ENCODE measurements at places on chromosomes 12 and 14.

- no peak for DNase-seq
Observed at GRCh38 chr12:81125691-81126090, 47.8 kb downstream of the ACSS3 start.

GRCh38 chr12:120971299-120972180 lies 6.8 kb upstream of the HNF1A start:
- DNase-seq: peak; percentile 74

DNA sequence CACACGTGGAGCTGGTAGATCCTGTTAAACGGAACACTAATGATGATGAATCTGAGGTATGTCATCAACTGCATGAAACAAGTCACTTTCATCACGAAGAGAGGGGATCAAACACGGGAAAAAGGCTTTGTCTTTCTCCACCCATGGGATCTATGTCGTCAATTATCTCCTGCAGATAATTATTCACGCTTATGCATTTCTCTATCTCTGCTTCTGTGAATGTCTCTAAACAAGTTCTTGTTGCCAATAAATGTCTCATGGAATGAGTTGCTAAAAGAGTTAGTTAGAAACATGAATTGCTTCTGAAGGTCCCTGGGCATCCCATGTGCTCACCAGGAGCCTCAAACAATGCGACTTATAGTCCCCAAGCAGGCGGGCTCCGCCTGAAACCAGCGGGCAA lies 1228.2 kb upstream of the TMEM132C start:
- no peak for DNase-seq

- no peak for DNase-seq
Observed at GRCh38 chr12:5783289-5783920, 161.7 kb downstream of the ANO2 start.

GRCh38 chr14:60204104-60204842 lies 39.1 kb upstream of the DHRS7 start:
- no peak for DNase-seq

DNA sequence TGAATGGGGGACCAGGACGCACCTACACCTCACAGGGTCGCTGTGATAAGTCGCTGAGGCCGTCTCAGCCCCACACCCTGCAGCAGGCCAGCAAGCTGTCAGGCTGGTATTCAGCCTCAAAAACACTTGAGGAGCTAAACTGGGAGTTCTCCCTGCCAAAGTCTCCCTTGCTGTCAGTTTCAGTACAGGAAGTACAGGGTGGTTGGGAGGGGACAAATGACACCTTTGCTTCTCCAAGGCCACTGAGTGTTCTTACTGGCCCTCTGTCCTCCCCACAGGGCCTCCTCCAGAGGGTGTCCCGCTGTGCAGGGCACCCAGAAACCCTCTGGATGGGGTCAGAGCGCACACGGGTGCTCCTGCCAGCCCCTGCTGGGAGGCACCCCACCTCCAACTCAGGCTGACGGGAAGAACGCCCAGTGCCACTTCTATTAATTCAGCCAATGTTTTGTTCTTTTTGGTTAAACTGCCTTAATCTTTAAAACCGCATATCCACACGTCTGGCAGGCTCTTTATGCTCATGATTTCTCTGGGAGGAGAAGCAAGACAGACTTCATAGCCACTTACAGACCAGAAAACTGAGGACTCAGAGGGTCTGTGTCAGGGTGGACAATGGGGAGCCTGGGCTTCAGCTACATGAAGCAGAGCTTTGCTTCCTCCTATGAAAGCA lies 75.9 kb downstream of the ITPK1 start:
- DNase-seq: no peak

- DNase-seq: no peak
Observed at GRCh38 chr12:53600490-53601295, 25.5 kb downstream of the ATF7 start.

DNA sequence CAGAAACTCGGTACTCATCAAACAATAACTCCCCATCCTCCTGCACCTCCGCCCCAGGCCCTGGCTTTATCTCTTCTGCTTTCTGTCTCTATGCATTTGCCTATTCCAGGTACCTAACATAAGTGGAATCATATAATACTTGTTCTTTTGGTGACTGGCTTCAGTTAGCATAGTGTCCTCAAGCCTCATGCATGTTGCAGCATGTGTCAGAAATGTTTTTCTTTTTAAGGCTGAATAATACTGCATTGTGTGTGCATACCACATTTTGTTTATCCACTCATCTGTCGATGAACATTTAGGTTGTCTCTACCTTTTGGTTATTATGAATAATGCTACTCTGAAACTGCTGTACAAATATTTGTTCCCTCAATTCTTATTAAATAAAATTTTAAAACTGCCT lies 117.1 kb downstream of the KICS2 start:
- DNase-seq: no peak

DNA sequence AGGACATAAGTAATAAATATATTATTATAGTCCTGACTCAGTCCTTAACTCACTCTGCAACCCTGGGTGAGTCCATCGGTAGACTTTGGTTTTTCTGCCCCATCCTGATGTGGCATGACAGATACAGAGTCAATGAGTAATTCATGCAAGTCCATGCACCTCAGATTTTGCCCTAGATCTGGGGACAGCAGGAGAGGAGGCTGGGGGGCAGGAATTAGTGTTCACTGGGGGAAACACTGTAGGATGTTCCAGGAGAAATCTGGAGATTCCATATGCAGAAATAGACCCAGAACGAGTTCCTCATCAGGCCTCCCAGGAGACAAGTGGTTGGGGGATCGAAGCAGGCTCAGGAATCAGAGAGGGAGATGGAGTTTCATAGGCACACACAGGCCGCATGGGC lies 150.8 kb downstream of the DICER1 start:
- no peak for DNase-seq

DNA sequence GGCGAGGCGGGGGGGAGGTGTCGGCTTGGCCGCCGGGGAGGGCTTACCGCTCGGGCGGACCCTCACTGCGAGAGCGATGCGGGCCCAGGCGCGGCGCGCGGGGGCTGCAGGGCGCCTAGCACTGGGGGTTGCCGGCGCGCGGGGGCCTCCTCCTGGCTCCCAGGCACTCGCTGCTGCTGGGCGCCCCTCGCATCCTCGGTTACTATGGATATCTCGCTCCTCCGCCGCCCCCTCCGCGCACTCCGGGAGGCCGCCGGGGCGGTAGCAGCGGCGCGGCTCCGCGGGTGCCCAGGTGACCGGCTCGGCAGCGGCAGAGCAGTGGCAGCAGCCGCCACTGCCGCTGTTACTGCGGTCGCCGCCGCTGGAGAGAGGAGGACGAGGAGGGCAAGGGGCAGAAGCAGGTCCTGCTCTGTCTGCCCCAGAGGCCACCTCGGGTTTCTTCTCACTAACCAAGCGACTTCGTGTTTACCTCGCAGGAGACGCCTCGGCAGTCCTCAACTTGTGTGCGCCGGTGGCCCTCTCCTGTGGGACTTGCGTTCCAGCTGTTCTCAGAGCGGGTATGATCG lies 250.1 kb downstream of the APAF1 start:
- peak; percentile 22 for DNase-seq

DNA sequence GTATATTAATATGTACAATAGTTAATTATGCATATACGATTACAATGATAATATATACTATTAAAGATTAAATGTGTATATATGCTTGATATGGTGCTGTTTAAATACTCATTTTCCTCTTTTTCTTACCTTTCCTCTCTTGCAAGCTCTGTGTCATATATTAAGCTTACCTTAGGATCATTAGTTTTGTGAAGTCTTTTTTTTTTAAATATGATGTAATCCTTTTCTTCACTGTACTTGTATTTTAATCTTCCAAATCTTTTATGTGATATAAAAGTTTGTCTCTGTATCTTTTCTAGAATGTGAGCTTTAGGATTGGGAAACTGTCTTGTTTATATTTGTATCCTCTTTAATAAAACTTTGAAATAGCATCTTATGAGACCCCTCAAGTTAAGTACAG lies 88.7 kb downstream of the CCDC91 start:
- no peak for DNase-seq

DNA sequence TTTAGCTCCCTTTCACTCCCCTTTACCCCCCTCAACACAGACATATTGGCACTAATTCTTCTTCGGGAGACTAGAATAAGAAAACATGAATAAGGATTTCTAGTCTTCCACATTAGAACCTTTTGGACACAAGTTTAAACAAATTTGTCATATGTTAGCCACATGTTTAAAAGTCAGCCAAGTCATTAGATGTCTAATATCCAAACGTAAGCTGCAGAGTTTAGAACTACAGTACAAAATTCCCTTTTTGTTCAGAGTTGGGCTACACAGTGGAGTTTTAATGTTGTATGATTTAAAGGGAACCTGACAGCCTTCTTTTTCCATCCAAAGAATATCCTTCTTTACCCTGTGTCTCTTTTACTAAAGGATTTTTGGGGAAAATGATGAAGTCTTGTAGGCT lies 79.8 kb downstream of the PDE6H start:
- no peak for DNase-seq

DNA sequence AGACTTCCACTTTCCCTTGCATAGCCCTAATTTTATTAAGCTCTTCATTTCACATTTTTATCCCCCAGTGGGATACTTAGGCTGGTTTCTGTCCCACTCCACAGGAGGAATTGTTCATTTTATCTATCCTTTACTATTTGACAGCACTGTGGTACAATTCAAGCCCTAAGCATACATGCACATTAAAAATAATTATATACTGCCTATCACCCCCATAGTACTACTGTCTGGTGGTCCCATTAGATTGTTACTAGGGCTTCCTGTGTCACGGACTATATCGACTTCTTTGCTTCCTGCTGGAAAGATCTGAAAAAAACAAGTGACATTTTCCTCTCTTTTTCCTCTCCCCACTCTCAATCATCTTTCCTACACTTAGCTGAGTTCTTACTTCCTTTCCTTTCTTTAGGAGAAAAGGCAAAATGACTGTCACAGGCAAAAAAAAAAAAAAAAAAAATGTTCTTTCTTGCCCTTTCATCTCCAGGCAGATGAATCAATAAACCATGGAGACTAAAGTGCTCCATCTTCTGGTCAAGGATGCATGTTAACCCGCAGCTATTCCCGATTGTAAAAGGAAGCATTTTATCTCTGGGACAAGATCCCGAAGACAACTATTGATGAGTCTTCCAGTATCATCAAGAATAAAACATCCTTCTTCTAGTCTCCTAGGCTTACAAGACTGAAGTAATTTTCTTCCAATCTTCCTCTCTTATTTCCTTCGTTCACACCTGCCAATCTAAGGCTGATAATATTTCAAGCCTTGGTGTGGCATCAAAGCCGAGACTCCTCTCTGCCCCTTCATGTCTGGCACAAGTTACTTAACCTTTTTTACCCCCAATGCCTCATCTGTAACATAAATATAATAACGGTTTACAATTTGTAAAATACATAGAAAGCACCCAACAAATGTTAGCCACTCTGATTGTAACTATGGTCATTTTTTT lies 94.4 kb upstream of the PLEKHG7 start:
- DNase-seq: peak; percentile 36

GRCh38 chr14:93379831-93380230 lies 32.8 kb downstream of the COX8C start:
- DNase-seq: no peak

DNA sequence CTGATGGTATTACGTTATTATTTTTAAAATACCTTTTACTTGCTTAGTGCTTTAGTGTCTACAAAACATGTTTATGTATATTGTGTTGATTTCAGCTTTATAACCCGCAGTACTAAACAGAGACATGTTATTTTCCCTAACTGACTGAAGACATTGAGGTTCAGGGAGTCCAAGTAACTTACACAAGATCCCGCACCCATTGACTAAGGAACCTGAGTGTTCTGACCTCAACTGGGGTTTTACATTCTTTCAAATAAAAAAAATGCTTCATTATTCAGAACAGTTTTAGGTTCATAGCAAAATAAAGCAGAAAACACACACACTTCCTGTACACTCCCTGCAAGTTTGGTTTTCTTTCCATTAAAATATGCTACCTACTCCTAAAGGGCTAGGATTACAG lies 60.4 kb upstream of the METAP2 start:
- no peak for DNase-seq

DNA sequence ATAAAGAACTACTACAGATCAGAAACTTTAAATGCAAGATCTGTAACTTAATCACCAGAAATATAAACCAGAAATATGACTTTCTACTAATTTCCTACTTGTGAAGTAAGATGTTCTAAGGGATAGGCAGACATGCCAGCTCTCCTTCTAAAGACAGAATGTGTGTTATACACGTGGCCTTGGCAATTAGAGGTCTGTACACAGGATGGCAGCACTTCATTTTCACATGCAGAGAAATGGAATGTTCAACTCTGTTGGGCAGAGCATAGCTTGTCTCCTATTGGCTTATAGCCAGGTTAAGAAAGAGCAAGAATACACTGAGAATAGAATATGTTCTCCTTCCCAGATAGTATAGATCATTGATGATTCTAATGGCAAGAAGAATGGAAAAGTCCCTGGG lies 403.8 kb downstream of the DAD1 start:
- DNase-seq: no peak

DNA sequence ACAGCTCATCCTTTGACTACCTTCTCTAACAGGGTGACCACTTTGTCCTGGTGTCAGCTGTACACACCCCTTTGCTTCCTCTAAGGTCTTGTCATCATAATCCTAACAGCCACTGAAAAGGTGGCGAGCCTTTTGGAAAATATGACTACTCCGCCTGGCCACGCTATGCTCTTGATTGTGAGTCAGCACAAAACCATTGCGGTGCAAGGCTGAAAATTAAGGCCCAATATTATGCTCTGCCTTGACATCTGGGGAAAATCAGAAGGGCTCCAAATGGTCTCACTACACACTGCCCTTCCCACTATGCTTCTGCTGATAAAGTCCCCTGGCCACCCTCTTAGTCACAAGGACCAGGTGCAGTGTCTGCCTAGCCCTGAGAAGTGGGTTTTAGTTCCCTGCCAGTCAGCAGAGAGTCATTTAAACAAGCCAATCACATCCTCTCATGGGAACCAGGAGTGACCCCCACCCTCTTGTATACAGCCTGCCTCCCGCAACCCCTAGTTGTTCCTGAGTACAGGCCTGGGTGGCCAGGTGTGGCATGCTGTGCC lies 34.3 kb downstream of the FGD6 start:
- DNase-seq: no peak

DNA sequence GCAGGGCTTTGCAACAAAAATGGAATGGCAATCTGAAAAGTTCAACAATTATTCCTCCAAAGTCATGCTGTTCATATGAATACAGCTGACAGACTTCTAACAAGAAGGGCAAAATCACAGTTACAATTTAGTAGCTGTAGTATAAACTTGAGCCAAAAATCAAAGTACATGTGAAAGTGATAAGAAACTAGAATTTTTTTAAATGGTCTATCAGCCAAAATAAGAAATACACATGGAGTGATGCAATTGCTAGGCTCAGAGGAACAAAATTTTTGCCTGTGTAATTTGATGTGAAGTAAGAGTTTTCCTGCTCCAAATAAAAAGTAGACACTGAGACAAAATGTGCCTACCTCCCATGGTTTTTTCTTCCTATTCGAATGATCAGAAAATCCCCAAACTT lies 167.7 kb upstream of the CDKN3 start:
- no peak for DNase-seq

DNA sequence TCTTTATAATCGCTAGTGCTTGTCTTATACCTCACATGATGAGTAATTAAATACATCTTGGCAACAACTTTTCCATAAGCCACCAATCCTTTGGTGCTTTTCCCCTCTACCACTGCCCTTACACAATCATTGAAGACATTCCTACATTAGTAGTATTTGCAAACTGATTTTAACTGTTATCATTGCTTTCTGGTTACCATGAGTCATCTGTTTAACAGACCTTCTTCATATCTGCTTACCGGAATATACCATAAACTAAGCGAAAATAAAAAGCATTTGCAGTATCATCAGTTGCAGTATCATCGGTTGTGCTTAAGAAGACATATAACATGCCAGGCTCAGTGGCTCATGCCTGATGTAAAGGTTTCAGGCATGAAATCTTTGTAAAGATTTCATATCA lies 54.8 kb upstream of the PLEKHA5 start:
- no peak for DNase-seq

Measured in NCI-H510A treated with DMSO at 0.1 percent for 48 hours (cell line).